ENCODE measurements at places on chromosomes 7 and 10.

GRCh38 chr7:41702635-41703371 lies at the start of gene INHBA:
TSS of gene INHBA (minus strand) at chr7:41703090. CDS start at chr7:41700374, 2,716 bp downstream.
- DNase-seq, result peak; percentile 78

DNA sequence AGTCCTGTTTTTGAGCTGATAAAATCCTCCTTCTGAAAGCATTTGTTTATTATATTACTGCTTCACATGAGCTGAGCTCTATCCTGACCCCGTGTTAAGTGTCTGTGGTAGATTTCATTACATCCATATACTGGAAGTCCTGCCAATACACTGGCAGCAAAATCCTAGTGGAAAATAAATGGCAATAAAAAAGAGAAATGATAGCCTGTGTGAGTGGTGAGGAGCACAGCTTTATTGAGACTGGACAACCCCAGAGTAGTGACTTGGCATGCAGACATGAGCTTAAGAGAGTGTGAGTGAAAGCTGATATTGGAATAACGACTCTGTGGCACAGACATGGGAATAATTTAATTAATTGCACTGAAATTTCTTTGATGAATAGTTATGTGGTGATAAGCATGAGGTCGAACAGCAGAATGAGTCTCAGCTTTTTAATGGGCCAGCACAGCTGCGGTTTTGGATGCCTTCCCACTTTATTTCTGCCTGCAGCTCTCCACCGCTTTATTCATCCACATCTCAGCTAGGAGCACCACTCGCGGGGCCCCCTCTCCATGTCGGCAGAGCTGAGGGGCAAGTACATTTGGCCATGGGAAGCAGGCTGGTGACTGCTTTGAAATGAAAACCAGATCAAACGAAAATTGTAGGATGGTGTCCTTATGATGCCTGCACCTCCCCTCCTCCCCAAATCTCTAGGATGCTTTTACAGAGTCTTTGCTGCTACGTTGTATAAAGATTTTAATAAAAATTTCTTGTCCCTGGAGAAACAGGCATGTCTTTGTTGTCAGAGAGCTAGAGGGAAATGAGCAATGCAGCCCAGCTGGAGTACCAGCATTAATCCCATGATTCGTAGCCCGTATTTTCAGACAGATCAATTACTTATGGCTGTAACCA lies 494.3 kb downstream of the AUTS2 start:
- DNase-seq, result peak; percentile 95

DNA sequence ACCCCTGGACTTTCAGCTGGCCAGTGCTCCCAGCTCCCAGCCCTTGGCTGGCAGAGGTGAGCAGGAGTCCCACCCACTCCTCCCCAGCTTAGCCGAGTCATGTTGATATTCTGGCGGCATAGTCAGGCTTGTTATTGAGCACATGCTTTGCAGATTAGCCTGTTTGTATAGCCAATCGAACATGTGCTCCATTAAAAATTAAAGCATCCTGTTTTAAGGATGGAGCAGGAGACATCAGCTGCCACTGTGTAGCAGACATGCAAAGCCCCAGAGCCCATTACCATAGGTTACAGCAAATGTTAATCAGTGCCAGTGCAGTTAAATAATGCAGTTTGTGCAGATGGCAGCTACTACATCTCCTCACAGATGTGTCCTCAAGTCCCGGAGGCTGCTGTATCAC lies 574.6 kb upstream of the GALNT17 start:
- DNase-seq, result no peak

GRCh38 chr7:152522571-152523067 lies 86.8 kb upstream of the KMT2C start:
- peak; percentile 27 for DNase-seq

DNA sequence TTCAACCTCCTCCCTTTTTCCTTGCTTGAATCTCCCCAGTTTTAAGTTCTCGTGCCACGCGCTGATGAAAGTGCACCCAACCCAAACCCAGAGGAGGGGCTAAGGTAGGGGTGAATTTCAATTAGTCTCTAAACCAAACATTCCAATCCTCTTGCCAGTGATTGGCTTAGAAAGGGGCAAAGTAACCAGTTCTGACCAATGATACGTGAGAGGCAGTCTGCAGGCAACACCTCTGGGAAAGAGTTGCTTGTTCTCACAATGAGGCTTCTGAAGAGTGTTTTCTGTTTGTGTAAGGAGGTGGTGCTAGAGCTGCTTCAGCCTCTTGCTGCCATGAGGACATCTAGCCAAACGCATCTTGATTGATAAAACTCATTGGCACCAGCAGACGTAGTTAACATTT lies 21.8 kb downstream of the SLC35G1 start:
- no peak for DNase-seq

DNA sequence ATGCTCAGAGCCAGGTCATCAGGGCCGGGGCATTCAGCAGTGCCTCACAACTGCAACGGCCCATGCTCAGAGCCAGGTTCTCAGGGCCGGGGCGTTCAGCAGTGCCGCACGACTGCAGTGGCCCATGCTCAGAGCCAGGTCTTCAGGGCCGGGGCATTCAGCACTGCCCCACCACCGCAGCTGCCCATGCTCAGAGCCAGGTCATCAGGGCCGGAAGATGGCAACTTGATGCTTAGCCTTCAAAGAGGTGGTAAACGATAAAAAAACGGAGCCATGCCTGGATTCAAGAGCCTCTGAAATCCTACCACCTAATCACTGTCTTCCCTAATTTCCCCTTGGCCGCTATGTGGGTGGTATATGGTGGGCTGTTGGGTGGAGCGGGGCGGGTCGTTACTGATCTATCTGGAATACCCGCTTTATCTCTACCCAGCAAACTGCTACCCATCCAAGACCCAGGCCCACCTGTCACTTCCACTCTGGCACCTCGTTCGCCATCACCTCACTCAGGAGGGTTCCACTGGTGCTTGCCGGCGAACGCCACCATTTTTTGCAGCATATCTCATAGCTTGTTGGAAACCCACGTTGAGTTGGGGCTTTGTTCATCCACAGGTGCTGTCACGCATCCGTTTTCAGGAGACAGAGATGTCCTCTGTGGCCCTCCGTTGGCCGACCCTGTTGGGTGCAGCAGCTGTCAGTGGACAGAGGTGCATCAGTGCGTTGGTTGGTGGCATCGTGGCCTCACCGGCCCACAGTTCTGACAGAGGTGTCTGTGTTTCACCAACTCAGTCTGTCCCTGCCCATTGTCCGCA lies 221.1 kb downstream of the EBF3 start:
- no peak for DNase-seq
